ENCODE measurements at places on chromosomes 3 and 15.

DNA sequence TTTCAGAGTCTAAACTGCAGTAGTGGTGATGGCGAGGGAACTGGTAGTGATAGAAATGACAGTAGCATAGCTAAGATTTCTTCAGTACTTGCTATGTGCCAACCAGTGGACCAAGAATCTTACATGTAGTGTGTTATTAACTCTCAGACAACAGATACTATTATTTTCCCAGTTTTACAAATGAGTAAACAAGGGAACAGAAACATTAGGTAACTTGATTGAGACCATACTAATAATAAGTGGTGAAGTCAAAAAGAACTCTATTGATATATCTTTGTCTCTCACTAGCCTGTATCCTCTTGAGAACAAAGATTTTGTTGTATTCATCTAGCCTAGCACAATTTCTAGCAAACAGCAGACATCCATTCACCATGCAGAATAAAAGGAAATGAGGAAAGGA, 250.1 kb downstream of the ZBTB20 start:
- no peak for DNase-seq

- no peak for DNase-seq
Measured at GRCh38 chr3:10955711-10956453, 36.7 kb upstream of the SLC6A1 start.

DNA sequence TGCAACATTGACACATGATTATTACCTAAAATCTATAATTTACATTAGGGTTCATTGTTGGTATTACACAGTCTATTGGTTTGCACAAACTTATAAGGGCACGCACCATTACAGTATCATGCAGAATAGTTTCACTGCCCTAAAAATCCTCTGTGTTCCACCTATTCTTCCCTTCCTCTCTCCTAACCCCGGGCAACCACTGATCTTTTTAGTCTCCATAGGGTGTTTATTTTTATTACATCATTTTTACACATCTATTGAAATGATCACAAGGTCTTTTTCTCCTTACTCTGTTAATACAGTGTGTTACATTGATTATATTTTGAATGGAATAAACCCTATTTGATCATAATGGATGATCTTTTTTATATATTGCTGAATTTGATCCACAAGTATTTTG, 15.5 kb upstream of the ECT2 start:
- DNase-seq, result no peak

GRCh38 chr3:55270976-55271375, 216.1 kb downstream of the WNT5A start:
- DNase-seq, result no peak

DNA sequence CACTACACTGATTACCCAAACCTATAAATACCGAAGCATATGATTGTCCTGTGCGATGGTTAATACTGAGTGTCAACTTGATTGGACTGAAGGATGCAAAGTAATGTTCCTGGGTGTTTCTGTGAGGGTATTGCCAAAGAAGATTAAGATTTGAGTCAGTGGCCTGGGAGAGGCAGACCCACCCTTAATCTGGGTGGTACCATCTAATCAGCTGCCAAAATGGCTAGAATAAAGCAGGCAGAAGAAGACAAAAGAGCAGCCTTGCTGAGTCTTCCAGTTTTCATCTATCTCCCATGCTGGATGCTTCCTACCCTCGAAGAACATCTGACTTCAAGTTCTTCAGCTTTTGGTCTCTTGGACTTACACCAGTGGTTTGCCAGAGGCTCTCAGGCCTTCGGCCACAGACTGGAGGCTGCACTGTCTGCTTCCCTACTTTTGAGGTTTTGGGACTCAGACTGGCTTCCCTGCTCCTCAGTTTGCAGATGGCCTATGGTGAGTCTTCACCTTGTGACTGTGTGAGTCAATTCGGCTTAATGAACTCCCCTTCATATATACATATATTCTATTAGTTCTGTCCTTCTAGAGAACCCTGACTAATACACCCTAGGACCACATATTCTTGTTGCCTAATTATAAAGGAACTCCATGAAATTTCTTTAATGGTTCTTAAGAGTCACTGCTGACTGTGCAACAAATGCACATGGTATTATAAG, 31.7 kb downstream of the CSNK1G1 start:
- DNase-seq, result no peak

DNA sequence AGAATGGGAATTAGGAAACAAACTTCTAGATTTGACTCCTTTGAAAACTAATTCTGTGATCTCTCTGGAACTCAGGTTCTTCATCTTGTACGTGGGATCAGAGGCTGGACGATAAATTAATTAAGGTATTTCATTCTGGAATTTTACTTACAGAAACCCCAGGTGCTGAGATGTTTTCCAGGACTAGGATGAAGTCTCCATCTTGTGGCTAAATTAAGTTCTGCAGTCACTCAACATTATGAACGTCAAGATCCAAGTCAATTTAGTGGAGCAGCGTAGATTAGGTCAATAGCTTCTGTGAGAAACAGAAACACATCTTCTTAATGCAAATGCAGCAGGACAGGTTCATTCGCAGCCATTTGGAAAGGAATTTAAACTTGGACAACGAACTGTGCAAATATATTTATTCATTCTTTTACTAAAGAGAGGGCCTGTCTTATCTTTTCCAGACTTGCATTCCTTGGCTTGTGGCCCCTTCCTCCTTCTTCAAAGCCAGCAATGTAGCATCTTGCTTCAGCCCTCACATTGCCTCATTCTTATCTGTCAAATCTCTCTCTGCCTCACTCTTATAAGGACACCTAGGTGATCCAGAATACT, 26.7 kb upstream of the TMC3 start:
- no peak for DNase-seq

DNA sequence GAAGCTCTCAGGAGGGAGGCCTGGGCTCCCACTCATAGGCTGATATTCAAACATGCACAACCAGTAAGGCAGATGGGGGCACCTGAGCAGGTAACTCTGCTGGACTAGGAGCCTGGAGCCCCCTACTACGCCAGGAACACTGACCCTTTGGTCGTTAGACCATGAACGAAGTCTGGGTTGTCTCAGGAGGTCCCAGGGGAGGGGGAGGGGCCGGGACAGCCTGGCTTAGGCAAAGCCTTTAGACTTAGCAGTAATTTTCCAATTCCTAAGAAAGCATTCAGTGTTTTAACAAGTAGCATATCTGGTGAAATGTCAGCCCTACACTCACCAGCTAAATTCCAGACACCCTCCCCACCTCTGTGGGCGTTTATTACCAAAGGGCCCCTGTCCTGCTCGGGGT, 67.4 kb upstream of the ST8SIA2 start:
- DNase-seq, result no peak

- no peak for DNase-seq
Measured at GRCh38 chr3:110956081-110956480, 115.5 kb upstream of the NECTIN3 start.

GRCh38 chr3:126851382-126851781, 131.5 kb upstream of the PLXNA1 start:
- DNase-seq, result no peak

DNA sequence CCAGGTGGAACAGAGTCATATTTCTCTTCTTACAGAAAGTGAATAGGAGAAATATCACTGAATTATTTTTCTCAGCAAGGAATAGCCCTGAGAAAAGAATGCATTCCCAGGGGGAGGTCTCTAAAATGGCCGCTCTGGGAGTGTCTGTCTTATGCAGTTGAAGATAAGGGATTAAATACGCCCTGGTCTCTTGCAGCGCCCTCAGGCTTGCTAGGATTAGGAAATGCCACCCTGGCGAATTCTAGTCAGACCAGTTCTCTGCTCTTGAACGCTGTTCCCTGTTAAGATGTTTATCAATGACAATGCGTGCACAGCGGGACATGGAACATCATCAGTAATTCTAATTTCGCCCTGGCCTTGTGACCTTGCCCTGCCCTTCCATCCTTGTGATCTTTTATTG, 949.0 kb upstream of the SEMA6D start:
- DNase-seq, result no peak

DNA sequence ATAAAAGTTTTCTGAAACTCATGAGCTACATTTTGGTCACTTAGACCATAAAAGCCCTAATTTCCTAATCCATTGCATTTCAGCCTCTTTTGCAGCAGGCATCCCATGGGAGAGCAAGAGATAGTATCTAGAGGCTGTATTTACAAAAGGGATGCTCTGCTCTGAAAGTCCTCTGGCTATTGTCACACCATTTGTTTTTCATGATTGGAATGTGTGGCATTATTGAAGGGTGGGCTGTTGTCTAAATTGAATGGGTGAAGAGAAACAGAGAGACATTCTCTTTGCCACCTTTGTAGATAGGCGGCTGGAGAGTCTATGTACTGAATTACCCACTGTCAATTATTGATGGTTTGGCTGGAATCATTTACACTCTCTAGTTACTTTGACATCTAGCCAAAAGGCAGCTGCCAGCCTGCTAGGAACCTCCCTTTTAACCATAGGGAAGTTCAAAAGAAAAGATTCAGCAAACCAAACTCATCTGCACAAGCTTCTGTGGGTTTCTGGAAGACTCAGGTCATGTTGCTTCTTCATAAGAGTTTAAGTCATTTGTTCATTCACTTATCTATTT, 89.8 kb upstream of the RARB start:
- no peak for DNase-seq

GRCh38 chr3:107794664-107795443, 272.1 kb downstream of the BBX start:
- DNase-seq, result no peak

DNA sequence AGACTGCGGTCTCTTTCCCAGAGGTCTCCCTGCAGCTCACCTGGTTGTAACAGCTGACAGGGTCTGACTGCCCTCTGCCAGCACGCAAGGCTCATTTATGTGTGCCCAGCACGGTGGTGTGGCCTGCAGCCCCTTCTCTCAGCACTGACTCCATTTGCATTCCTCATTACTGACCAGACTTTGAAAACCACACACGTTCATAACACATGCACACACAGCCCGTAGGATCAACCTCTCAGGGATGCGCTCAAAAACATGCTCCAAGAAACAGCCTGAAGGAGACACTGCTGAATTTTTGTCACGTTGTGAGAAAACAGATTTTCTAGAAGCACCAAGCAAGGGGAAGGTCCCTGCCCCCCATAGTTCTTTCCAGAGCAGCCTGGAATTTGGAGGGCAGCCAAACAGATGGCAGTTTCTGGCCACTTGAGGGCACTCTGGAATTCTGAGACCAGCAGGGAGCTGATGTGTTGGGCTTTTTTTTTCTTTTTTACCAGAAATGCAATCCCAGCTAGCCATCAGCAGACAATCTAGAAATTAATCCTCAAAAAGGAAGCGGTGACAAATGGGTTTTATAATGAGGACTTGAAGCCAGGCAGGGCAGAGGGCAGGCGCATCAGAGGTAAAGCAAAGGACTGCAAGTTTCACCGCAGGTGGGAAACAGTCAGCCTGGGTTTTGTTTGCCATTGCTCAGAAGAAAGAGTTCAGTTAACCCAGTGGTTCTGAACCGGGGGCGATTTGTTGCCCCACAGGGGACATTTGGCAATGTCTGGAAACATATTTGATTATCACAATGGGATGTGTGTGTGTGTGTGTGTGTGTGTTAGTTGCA, 170.5 kb upstream of the PROK2 start:
- DNase-seq, result peak; percentile 61

- no peak for DNase-seq
Measured at GRCh38 chr3:168581771-168582225, 486.1 kb upstream of the GOLIM4 start.

DNA sequence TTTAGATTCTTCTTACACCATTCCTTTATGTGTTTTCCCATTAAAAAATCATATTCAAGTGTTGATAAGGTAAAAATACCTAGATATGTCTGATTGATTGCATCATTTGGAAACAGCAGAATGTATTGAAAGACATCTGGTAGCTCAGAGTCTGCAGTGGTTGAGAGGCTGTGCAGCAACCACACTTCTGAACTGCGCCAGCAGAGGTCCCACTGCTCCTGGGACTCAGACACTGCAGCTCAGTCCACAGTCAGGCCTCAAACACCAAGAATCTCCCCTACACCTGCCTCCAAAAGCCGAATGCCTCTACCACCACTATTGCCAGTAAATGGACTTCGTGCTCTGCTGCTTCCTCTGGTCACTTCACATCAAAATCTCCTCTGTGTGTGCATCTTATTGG, 176.9 kb upstream of the LMCD1 start:
- DNase-seq, result peak; percentile 38
